Small intestine (tissue), 16 donors: ENCODE measurements at places on chromosomes 5 and 9.

- no peak for DNase-seq
Measured at GRCh38 chr9:116435706-116436105, 251.4 kb upstream of the TRIM32 start.

GRCh38 chr9:87588339-87588738 lies 90.7 kb downstream of the DAPK1 start:
- DNase-seq: no peak

GRCh38 chr5:96569770-96570169 lies 92.4 kb upstream of the CAST start:
- no peak for DNase-seq

- DNase-seq: no peak
Measured at GRCh38 chr5:90131383-90132133, 278.0 kb downstream of the CETN3 start.

DNA sequence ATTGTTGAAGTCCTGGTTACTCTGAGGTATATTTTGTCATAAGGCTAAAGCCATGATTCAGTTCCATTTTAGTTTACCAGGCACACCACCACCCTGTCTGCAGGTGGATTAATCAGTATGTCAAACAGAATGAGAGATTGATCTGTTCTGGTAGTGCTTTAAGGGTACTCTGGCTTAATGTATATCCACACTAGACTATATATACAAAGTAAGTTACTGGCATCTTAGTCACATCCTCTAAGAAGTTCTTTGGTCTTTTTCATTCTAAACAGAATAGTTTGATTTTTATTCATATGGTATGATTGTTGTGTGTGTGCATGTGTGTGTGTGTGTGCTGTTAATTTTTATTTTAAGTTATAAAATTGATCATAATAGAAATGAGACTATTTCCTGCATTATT lies 61.8 kb downstream of the RAB24 start:
- no peak for DNase-seq

DNA sequence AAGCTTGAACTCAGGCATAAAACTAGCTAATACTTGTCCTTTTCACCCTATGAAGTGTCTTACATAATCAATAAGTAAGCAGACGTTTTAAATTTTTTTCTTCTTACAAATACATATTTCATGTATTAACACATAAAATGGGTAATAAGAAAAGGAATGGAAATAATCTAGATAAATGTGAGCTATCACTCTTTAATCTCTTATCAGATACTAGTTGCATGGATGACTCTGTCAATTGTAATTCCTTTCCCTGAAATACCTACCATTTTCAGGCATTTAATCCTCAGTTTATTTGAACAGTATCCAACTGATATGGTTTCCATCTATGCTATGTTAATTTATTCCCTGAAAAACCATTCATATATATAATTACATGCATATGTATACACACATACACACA lies 166.0 kb upstream of the RGS7BP start:
- DNase-seq: no peak

DNA sequence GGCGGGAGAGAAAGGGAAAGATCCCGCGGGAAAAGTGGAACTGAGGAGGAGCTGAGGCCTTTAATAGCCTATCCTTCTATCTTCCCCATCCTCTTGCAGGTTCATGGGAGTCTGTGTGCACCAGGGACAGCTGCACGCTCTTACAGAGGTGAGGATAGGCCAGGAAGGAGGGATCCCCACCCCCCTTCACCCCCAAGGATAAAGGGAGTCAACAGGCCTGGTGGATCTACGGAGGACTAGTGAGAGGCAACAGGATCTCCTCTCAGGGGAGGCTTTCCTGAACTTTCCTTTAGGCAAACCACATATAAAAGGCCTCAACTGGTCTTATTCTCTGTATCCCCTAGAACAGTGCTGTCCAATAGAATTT lies 1.1 kb downstream of the TESK1 start:
- DNase-seq: no peak

DNA sequence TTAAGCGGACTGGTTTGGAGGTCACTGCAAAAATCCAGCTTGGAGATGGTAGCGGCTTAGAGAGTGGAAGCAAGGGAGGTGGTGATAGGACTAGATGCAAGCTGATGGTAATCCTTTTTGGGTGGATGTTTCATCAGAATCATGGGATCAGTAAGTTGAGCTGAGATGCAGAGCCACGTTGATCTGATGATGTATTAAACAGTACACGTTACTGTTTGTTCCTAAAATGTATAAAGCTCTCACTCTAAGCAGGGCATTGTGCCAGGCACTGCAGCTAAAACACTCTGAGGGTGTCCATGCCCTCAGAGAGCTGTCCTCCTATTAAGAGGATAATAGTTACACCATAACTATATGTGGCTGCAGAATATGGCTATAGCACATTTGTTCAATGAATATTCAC lies 93.1 kb downstream of the JAKMIP2 start:
- no peak for DNase-seq

DNA sequence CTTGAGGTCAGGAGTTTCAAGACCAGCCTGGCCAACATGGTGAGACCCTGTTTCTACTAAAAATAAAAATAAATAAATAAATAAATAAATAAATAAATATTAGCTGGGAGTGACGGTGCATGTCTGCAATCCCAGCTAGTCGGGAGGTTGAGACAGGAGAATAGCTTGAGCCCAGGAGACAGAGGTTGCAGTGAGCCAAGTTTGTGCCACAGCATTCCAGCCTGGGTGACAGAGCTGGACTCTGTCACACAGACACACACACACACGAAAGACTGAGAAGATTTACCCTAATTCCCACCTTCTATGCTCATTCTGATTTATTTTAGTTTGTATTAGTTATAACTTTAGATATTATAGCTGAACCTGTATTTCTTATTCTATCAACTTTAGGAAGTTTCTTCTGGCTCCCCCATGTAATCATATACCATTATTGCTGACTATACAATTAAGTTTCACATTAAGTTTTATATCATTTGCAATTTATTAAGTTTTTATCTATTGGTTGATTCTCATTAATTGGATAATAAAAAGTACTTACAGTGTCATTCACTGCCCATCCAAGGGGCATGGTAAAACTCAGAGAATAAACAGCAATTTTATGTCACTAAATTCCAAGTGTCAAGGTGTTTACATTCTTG lies 20.8 kb downstream of the ABHD17B start:
- DNase-seq: no peak

GRCh38 chr9:101087426-101087825 lies 58.9 kb downstream of the PLPPR1 start:
- no peak for DNase-seq

GRCh38 chr9:93111371-93112115 lies 15.5 kb downstream of the CARD19 start:
- no peak for DNase-seq

- no peak for DNase-seq
Measured at GRCh38 chr5:171285465-171285864, 23.6 kb upstream of the TLX3 start.

DNA sequence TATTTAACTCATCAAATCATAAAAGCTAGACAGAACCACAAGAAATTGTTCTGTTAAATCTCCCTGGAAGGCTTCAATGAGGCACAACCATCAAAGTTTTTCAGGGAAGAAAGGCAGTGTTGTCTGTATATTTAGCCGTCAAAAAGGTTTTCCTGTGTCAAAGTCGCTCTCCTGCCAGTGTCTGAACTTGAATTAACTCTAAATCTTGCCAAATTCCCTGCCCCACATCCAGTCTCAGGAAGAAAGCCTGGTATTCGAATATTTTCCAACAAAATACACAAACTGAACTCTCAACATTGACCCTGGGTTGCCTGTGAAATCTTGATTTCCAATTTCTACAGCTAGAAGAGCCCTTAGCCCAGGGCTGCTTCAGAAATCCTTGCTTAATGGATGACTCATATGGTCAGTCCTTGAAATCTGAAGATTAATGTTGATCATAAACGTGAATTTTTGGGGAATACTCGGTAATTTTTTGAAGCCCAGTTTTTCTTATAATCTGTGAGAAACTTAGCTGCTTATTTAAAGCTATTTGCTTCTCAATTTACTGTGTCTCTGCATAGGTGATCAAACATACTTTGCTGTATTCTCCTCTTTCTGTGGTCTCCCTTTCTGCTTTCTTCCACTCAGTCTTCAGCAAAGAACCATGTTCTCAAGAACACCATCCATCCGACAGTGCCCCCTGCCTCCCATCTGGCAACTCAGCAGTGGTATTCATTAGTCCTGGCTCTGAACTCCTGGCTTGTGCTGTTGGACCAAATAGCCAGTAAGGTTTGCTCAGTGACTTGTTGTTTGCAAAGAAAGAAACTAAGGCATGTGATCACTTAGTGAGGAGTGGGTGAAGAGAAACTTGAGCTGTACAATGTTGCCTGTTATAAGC lies 58.9 kb downstream of the NREP start:
- no peak for DNase-seq

- DNase-seq: no peak
Measured at GRCh38 chr5:178194026-178194425, 6.9 kb upstream of the GMCL2 start.

DNA sequence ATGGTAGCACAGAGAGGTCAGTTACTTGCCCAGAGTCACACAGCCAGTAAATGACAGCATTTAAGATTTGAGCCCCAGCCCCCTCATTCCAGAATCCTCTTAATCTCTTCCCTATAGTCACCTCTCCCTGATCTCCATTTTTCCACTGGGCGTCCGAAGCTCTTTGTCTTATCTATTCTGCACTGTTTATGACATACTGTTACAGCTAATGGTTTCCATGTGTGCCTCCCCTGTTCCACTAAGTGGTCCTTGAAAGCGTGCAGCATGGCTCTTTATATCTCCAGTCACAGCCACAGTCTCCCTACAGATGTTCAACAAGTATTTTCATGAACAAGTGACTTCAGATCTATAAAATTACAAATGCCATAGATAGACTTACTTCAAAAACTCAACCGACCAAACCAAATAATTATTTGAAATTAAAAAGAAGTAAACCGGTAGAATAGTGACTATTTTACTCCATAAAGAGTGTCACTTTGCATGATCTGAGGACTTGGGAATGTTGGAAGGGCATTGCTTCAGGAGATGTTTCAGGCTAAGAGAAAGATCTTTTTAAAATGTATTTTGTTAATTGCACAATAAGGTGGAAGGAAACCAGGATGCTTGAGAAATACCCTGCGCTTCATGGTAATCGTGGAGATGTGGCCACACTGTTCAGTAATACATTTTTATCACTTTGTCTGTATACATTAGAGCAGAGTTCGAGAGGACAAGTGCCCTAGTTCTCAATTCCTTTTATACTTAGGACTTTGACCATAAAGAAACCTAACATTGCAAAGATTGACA lies 237.2 kb downstream of the FBXL7 start:
- no peak for DNase-seq

DNA sequence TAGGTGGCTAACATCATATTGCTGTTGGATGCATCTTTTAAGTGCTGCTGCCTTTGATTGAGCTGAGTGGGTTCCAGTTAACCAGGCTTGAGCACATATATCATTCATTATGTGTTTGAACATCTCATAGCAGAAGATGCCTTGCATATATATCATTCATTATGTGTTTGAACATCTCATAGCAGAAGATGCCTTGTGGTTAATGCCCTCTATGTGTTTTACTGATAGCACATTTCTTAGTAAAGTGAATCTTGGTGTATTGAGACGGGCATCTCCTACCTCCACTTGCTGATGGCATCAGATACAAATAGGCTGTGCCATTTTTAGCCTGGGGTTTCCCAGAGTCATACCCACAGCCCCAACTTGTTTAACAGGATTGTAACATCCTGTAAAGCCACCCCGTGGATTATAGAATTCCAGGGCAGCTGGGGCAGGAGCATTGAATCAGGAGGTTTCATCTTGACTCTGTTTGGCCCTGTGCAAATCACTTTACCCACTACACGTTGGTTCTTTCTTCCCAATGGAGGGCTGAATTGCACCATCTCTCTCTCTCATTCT lies 26.5 kb downstream of the MTAP start:
- DNase-seq: no peak

DNA sequence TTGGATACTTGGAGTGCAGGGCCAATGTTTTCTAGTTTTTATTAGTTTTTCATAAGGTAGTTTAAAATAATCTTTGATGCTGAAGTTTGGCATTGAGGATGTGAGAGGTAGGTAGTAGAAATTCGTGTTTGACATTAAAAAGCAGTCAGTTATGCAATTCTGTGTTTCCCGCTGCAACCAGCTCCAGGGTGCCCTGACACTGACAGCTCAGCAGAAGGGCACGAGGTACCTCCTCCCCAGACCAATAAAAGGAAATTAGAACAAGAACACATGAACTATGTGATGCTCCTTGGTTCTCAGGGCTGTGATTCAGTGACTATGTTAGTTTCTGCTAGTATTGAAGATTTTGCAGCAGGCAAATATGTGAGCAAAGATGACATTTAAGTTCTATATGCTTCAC lies 40.2 kb downstream of the NSUN2 start:
- DNase-seq: no peak

GRCh38 chr9:14256588-14256987 lies 57.4 kb downstream of the NFIB start:
- DNase-seq: no peak

DNA sequence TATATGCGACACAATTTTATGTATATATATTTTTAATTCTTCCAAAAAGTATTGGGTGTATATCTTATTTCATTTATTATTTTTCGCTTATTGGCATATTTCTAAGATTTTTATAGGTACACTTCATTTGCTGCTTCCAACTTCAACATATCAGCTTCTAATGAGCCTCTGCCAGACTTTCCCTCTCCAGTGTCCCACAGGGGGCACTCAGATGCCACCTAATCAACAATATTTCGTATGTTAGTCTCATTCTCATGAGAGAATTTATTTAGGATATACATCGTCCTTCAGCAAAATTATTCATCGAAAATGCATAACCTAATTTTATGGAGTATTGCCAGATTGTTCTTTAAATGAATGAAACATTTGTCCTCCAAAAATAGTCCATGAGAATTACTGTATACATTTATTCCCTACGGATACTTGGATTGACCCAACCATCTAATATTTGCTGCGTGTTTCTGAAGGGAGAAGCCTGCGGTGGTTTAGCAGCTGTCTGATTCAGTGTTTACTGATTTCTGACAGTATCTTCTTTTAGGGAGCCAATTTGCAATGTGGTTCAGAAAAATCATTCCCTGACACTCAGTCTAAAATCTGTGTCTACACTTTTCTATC lies 100.6 kb upstream of the SELENOP start:
- no peak for DNase-seq
